ENCODE measurements at places on chromosomes 7 and 10.

DNA sequence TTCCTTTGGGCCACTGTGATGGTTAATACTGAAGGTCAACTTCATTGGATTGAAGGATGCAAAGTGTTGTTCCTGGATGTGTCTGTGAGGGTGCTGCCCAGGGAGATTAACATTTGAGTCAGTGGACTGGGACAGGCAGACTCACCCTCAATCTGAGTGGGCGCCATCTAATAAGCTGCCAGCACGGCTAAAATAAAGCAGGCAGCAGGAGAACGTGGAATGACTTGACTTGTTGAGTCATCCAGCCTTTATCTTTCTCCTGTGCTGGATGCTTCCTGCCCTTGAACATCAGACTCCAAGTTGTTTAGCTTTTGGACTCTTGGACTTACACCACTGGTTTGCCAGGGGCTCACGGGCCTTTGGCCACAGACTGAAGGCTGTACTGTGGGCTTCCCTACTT is 1046.9 kb downstream of the TYW1 start:
- DNase-seq, result no peak

GRCh38 chr7:131861620-131862346 is 305.4 kb upstream of the PODXL start:
- no peak for DNase-seq

GRCh38 chr10:133441780-133442179 is 12.0 kb upstream of the SCART1 start:
- DNase-seq, result no peak

DNA sequence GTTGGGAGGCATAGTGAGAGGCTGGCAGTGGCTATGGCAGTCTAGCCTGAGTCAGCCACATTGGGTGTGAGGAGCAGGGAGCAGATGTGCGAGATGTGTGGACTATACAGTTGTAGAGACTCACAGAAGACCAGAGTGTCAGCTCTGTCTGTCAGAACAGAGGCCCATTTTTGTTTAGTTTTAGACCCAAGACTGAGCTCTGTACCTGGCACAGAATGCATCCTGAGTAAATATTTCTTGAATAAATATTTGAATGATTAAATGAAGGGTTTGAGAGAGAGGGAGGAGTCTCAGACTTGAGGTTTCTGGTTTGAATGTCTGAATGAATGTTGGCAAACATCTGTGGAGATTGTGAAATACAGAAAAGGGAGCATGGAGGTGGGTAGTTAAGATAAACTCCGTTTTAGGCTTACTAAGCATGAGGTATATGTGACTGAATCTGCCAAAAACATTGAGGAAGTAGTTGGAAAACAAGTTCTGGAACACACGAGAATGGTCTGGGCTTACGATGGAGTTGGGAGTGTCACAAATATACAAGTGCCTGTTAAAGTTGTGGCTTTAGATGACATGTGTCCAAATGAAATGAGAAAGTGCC is 3.6 kb downstream of the SEC23IP start:
- DNase-seq, result no peak

DNA sequence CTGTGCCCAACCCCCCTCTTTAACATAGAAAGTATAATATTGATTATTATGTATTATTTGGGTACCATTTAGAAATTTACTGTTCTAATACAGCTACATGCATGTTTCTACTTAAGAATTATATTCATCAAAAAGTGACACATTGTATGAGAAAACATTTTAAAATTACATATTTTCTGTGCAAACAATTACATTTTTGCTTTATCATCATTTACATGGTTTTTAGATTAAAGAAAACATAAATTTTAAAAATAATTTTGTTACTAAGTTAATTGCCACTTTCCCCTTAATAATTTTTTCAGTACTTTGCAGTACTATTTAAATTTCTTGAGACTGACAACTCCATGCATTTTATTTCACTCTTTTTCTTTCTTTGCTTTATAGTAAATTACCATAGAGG is 95.3 kb upstream of the GATAD1 start:
- DNase-seq, result no peak

DNA sequence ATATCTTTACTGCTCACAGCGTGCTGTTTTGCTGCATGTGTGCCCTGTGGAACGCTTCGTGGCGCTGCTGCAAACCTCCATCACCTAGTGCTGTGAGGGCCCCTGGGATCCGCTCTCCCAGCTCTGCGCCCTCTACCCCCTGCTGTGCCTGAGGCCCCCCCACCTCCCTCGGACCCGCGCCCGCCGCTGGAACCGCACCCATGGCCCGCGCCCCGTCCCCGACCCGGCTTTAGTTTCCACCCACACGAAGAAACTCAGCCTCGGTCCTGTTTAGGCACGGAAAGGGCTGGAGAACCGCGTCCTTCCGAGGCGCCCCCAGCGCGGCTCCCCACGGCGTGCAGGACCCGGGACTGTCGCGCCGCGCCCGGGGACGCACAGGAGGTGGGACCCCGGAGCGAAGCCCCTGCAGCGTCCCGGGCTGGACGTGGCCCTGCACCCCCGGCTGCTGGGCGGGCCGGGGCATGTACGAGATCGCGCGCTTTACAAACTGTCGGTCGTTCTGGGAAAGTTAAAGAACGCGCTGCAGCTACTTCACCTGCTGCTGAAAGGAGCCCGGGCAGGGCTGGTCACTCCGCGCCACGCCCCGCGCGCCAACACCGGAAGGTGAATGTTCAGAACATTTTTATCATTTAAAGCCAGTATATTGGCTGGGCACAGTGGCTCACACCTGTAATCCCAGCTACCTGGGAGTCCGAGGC is 54.3 kb downstream of the BMS1 start:
- DNase-seq, result no peak

DNA sequence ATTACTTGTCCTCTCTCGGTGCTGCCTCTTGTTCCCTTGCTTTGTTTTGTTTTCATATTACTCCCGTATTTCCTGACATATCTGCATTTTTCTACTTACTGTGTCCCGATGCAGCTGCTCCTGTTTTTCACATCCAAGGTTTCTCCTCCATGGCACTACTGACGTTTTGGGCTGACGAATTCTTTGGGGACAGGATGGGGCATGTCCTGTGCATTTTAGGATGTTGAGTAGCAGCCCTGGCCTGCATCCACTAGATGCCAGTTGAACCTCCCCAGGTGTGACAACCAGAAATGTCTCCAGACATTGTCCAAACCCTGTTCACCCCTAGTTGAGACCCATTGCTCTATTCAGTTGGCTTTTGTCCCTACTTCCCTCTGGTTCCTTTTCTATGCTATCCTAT is 12.4 kb downstream of the ZNF789 start:
- DNase-seq, result no peak

Measured in cortex of kidney (tissue), 1 donor.